NCI-H2029 treated with DMSO at 0.1 percent for 48 hours (cell line): ENCODE measurements at places on chromosomes 2 and 18.

- no peak for DNase-seq
Observed at GRCh38 chr2:205169464-205169863, 512.8 kb upstream of the NRP2 start.

GRCh38 chr2:19752500-19752899 is 149.3 kb downstream of the TTC32 start:
- no peak for DNase-seq

DNA sequence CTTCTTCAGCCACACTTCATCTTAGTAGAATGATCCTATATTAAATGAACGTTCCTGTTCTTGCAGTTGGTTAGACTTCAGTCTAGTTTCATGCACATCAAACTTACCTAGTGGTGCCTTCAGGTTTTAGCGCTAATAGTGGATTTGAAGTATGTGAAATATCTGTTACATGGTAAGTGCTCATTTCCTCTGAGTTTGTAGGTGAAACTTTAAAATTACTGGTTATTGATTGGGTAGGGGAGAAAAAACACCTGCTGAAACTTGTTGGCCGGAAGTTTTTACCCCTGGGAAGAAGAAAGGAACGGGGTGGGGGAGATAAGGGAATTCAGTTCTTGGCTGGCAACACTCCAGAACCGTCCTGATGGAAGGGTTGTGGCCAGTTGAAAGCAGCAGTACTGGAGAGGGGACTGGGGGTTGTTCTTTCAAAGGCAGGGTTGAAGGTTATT is 112.8 kb downstream of the SPTBN1 start:
- DNase-seq, result no peak

- DNase-seq, result no peak
Observed at GRCh38 chr2:146108993-146109392, 1589.1 kb upstream of the ZEB2 start.

GRCh38 chr2:128644718-128645256 is 326.1 kb upstream of the HS6ST1 start:
- no peak for DNase-seq

DNA sequence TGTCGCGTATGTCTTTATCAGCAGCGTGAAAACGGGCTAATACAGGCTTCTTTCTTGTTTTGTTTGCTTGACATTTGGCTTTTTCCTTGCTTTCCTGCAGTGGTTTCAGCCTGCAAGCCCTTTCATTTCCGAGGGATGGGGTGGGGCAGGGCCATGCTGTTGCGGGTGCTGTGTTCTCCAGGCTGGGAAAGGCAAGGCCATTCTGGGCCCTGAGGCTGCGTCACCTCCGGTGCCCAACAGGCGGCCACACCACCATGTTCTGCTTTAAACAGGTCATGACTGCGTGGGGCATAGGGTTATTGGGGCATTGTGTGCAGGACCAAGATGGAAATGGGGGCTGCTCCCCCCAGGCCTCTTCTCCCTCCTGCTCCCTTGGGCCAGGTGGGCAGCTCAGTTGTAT is 38.6 kb upstream of the PLB1 start:
- no peak for DNase-seq

- DNase-seq, result no peak
Observed at GRCh38 chr2:218166791-218167190, at the start of gene CXCR1. CXCR1 (minus strand) TSS chr2:218166962; CDS start chr2:218165211, 1,751 bp downstream.

GRCh38 chr18:5900262-5900661 is 4.9 kb upstream of the TMEM200C start:
- no peak for DNase-seq

GRCh38 chr18:25223211-25223610 is 128.8 kb downstream of the ZNF521 start:
- DNase-seq, result no peak

- no peak for DNase-seq
Observed at GRCh38 chr2:216181351-216181750, 72.2 kb downstream of the XRCC5 start.

DNA sequence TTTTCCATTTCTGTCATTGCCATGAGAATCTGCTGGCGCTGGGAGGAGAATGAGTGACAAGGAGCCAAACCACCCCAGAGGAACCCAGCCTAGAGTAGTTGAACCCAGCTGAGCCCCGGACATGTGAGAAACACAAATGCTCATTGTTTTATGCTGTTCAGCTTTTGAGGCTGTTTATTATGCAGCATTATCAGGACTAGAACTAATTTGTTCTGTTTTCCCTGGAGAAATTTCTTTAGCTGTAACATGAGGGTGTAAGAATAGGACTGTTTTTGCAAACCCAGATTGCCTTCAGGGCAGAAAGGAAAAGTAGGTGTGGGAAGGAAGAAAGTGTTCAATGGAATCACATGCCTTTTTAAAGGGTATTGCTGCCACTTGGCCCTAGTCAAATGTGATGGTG is 28.5 kb upstream of the DOCK10 start:
- no peak for DNase-seq

DNA sequence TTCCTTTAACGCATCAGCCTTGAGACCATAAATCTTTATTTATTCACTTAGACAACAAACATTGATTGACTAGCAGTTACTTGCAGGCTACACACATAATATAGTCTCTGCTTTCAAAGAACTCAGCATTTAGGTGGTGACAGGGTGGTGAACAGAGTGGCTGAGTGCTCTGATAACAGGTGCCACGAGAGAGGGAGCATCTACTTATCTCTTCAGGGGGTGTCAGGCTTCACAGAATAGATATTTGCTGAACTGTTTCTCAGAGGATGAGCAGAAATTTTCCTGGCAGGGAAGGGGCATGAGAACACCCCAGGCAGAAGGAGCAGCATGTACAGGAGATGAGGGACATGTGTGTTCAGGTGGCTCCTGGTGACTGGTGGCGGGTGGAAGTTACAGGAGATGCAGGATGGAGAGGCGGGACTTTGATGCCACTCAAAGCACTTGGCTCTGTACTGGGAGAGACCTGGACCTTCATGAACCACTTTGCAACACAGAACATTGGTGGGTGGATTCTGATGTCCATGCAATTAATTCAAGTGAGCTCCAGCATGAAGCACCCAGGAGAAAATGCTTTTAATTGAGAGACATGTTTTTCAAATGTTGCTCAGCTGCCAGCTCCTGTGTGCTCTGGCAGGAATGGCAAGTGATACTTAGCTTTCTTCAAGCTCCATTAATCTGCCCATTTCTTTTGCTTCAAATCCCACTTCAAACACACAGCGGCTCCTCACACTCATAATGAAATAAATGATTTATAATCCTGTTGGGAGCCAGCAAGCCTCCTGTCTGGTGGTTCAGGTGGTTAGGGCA is 248.9 kb downstream of the MYCN start:
- no peak for DNase-seq
